ENCODE measurements at places on chromosomes 12 and 14.

- no peak for DNase-seq
Measured at GRCh38 chr14:49692193-49692757, 645 bp upstream of the KLHDC1 start.

DNA sequence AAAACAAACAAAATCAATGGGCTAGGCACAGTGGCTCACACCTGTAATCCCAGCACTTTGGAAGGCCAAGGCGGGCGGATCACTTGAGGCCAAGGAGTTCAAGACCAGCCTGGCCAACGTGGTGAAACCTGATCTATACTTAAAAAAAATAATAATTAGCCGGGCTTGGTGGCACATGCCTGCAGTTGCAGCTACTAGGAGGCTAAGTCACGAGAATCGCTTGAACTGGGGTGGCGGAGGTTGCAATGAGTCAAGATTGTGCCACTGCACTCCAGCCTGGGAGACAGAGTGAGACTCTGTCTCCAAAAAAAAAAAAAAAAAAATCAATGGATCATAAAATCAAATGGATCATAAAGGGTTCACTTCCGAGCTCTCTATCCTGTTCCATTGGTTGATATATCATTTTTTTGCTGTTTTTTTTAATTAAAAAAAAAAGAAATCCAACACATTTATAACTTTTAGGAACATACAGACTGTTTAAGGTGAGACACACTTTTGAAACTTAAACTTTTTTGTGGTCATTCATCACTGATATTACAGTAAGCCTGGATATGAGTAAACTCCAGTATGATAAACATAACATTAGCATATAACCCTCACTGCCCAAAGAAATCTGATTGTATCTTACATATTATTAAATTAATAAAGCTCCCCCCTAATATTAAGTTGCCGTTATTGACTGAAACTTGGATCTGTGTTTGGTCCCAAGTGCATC lies 22.1 kb downstream of the MOK start:
- no peak for DNase-seq

DNA sequence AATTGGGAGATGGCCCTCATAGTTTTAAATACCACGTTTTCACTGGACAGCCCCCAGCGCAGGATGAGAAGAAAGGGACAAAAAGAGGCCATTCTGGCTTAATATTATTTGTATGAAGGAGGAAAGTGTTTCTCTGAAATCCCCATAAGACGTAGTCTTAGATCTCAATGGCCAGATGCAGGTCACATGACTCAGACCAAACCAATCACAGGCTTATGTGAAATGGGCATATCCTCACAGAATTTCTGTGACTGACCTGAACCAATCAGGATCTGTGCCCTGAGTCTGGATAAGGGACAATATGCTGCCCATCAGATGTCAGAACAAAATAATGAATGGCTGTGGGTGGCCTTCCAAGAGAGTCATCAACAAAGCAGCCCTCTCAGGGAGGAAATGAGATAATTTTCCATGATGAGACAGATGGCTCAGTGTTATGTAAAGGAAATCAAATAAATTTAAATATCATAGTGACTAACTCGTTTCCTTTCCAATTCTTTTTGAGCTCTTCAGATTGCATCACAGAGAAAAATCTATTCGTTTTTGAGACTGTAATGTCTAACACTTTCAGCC lies 1009.5 kb upstream of the TMEM132C start:
- DNase-seq: no peak

- no peak for DNase-seq
Measured at GRCh38 chr12:48419116-48419935, 53.0 kb upstream of the ANP32D start.

GRCh38 chr14:41120402-41120801 lies 486.3 kb upstream of the LRFN5 start:
- DNase-seq: no peak

DNA sequence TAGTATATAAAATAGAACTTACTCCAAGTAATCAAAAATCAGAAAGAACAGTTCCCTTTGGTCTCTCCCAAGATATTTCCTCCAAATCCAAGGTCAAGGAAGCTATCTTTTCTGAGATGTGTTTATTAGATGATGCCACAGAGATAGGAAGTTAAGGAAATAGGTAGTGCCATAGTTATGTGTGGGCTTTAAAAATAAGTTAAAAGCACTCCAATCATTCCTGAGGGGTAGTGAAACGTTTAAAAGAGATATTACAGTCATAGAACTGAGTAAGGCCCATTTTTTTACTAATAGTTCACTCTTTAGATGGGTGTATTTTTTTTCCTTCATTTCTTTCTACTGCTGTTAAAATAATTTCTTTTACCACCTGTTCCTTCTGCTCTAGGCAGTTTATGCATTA lies 1630.9 kb upstream of the SEL1L start:
- no peak for DNase-seq

DNA sequence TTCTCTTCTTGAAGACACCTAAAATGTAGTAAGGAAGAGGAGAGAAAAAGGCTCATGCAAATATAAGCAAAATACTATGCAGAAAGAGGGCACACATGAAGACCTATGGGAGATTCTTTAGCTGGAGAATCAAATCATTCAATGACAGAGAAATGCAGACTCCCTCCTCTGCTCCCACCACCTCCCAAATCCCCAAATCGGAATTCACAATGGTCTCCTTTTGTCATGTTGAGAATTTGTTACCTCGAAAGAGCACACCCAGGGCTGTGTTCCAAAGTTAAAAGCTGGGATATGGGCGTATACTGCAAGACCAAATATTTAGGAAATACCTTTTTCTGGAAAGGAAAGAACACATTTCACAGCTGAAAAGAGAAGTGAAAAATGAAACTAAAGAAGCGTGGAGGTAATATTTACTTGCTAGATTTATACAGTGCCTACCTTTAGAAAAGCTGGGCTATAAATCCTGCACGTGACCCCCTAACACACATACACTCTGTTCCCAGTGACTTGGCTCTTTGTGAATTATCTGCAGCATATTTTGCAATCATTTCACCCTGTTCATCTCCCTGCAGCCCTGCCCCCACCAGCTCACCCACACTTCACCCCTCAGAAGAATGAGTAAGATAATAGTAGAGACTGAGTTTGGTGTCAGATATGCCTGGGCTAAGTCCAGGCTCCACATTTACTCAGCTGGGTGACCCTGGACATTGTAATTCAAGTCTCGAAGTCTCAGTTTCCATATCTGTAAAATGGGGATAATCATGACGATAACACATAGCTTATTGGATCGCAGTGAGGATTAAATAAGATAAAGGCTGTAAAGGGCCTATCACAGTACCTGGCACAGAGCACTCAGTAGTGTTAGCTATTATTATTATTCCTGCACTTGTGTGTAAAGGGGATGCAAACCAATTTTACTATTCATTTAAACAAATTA lies 2.9 kb upstream of the CACNA1C start:
- no peak for DNase-seq

GRCh38 chr14:23015618-23016017 lies 5.7 kb upstream of the C14orf93 start:
- DNase-seq: no peak

All from RWPE2 (cell line).